ENCODE measurements at places on chromosomes 6 and 20.

- no peak for DNase-seq
Observed at GRCh38 chr6:35426074-35426473, 26.1 kb upstream of the FANCE start.

DNA sequence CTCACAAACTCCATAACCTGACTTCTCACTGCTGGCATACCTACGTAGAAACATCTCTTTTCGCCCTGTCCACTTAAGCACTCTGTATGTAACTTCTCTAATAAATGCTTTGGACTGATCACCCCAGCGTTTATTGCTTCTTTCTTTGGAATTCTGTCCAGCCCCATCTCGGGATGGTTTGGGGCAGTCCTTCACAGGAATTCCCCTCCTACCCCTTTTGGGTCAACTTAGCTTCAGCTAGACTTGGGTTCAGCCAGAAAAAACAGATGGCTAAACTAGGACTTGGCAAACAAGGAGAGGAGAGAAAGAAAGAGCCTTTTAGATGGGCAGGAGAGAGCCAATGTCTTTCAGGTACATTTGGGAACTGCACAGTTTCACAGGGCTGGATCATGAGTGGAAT lies 3.9 kb upstream of the LTV1 start:
- DNase-seq: no peak

GRCh38 chr6:29532320-29532951 lies 27.1 kb downstream of the UBD start:
- DNase-seq: no peak

DNA sequence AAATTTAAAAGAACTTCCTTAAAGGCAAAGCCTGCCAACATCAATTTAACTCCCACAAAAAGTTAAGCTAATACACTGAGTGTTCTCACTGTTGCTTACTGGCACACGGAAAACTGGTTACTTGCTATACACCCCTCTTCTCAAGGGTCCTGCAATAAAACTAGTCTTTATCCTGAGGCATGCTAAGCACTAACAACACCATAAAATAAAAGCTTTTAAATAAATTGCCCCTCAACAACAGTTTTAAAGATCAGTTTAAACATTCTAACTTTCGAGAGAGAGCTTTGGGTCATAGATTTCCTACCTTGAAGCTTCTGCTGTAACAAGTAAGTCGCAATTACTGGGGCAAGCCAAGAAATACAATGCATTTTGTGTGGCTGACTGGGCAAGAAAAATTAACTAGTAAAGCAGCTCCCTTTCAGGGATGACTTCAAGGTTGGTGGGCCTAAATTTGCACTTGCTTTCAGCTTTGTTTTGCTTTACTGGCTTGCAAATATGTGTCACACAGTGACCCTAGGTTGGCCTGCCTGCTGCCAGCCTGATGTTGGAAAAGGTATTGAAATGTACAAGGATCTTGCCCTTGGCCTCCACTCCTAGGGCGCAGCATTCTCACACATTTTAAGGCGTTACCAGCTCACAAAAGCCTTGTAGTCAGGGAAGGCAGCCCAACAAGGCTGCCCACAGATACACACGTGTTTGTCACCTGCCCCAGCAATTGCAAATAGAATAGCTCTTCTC lies 4.0 kb upstream of the HEY2 start:
- DNase-seq: peak; percentile 55

GRCh38 chr6:62971976-62972658 lies 239.2 kb upstream of the FKBP1C start:
- DNase-seq: no peak

DNA sequence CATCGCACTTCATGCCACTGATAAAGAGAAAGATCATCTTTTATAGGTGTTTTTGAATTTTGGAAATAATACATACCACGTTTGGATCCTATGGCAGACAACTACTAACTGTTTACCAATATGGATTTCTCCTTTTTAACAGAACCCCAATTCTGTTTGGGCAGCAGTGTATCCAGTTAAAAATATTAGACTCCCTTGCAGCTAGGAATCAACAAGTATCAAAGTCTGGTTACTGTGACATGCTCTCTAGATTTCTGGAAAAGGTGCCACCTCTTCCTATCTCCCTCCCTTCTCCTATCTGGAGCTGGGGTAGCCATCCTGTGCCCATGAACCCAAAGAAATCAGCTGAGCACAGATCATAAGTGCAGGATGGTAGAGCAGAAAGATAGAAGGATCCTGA lies 54.1 kb upstream of the DTNBP1 start:
- DNase-seq: no peak

DNA sequence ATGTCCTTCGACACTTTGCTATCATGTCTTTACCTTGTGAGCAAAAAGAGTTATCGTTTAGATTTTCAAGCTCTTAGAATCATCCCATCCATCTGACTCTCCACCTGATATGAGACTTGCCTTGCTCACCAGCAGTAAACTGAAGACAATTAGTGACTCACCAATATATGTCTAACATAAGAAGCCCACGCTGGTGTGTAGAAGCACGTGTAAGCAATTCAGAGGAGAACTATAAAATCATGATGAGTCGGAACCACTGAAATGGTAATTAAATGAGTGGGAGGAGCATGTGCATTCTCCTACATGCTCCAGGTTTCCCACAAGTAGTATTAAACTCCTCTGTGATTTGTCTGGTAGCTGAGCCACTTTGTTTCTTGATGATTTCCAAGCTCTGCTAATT lies 181.6 kb upstream of the RNF217 start:
- no peak for DNase-seq

GRCh38 chr6:136959471-136959891 lies 37.4 kb downstream of the SLC35D3 start:
- peak; percentile 96 for DNase-seq

- DNase-seq: no peak
Observed at GRCh38 chr6:12578097-12578496, 138.5 kb upstream of the PHACTR1 start.

GRCh38 chr6:111685526-111685925 lies 79.8 kb upstream of the TRAF3IP2 start:
- DNase-seq: peak; percentile 26

DNA sequence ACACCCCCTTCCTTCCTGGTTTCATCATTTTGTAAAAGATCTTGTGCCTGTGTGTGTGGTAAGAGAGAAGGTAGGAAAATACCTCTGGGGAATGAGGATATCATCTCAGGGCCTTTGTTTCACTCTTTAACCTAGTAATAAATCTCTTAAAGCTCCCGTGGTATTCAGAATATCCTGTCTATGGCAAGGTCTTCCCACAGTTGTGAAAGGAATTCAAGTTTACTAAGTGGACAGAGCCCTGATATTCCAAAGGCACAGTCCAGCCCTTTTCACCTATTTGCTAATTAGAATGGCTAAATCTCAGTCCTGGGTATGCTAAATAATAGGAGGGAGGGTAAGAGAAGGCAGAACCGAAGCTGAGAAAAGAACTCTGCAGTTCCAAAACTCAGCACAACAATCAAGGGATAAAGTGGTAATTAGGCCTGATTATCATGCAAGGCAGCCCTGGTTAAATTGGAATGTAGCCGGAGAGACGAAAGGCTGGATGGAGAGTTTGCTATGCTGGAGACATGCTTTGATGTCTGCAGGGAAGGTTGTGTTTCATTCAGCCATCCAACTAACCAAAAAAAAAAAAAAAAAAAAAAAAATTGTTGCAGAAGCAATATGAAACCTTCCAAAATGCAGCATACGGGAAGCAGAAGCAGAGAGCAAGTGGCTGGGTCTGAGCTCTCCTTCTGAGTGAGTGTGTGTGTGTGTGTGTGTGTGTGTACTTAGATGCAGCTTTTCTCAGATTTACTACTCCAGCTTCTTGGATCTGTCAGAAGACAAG lies 28.5 kb upstream of the PIM1 start:
- DNase-seq: no peak

DNA sequence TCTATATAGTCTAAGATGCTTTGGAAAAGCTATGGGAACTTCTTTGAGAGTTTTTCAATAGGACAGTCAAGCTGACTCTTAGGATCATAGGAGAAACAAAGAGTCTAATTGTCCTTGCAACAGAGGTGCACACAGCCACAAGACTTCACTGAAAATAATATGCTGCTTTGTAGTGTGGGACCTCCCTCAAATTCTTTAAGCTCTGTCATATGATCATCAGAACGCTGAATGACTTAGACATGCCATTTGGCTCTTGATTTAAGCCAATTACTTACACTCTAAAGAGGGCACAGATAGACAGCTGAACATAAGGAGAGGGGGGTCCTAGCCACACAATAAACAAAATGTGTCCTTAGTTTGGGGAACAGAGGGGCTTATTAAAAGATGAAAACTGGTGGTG lies 818.7 kb upstream of the GJE1 start:
- DNase-seq: no peak

GRCh38 chr20:32972181-32973076 lies 31.8 kb downstream of the SUN5 start:
- no peak for DNase-seq

- no peak for DNase-seq
Observed at GRCh38 chr20:23193801-23194384, 107.8 kb upstream of the CD93 start.

- DNase-seq: no peak
Observed at GRCh38 chr6:148967011-148967520, 220.2 kb downstream of the UST start.

GRCh38 chr6:31180500-31180899 lies 10.0 kb upstream of the POU5F1 start:
- no peak for DNase-seq

DNA sequence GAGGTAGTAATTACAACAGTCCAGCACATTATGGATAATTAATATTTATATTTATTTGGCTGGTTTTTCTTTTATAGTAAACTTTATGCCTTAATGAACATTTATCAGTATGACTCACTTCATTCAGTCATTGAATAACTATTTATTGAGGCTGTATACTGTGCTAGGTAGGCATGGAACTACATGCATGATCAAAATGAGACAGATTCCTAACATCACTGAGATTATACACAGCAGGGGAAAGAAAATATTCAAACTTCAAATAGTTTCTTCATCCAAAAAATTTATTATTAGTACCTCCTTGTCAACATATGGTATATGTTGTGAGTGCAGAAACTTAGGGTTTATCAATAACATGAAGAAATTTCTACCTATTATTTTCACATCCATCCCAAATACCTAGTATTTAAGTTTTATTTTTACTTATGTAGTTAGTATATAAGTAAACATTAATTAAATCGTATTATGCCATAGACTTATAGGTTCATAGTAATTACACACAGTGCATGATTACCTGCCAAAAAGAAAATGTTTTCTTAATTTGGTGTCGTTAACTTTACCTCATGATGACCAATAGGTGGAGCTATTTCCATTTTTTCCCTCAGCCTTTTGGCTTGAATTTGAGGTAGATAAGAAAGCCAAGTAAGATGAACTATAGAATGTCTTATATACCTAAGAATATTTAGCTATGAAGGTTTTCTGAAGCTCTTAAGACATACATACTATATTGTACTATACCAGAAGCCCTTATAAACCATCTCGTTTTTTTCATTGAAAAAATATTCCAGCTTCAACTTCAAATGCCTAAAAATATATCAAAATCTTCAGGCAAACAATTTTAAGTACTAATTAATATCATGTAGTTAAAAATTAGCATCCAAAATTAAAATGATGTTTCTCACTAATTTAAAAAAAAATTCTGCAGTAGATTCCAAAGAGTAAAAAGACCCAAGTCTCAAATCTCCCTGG lies 12.5 kb upstream of the TMEM30A start:
- DNase-seq: peak; percentile 68

DNA sequence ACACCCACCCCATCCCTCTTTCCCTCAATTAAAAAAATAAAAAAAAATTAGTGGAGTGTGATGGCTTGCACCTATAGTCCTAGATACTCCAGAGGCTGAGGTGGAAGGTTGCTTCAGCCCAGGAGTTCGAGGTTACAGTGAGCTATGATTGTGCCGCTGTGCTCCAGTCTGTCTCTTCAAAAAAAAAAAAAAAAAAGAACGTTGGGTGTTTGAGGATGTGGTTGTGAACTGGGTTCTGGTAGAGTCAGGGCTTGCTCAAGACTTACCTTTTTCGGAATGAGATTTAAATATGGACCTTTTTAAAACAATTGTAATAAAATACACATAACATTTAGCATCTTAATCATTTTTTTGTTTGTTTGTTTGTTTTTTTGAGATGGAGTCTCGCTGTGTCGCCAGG lies 211.9 kb downstream of the OR2B2 start:
- DNase-seq: no peak

GRCh38 chr6:6840831-6841291 lies 252.3 kb downstream of the LY86 start:
- no peak for DNase-seq

GRCh38 chr20:38935285-38935684 lies 9.1 kb downstream of the FAM83D start:
- DNase-seq: no peak

DNA sequence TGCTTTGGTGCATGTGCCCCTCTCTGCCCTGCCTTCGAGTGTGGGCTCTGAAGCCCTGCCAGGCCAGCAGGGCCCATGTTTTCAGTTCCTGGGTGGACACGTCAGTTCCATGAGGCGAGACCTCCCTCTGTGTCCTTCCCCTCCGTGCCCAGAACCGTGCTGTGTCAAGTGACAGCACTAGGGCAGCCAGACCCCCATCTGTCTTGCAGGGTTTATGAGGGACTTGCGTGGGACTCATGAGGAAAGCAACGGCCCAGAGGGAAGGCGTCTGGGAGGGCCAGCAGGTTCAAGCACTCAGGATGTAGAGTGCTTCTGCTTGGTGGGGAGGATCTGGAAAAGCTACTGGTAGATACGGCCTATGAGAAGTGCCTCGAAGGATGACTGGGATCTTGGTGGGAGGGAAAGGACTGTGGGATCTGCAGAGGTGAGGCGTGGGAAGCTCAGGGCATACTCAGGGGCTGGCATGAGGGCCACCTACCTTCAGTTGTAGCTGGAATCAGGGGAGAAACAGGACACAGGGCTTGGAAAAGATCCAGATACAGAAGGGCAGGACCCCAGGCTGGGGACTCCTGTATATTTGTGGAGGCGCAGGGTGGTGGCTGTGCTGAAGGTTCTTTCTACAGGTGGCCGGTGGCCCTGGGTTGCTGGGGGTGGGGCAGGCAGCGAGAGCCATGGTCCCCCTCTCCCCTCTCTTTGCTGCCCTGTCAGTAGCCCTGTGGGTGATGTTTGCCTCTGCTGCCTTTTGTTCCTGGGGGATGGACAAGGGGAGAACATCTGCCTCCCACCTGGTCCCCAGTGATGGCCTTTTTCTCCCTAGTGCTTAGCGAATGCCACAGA lies 5.5 kb downstream of the NPEPL1 start:
- DNase-seq: no peak

- no peak for DNase-seq
Observed at GRCh38 chr6:33718713-33719112, 7.2 kb upstream of the UQCC2 start.

DNA sequence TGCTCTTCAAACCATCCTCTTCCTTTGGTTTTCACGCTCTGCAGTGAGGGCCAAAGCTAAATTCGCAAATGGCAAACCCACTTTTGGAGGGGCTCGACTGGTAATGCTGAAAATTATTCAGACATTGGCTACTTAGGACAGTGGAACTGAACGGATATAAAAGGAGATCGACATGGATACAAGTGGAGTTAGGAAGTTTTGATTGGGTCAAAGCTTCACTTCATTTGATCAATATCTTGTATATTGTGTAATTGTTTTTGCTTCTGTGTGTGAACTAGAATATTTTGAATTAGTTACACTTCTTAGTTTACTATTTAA lies 1.2 kb downstream of the FAM8A1 start:
- no peak for DNase-seq

GRCh38 chr6:89321131-89321970 lies 6.3 kb upstream of the GABRR2 start:
- no peak for DNase-seq

Data from DMS153 (cell line).